Activated naive CD4-positive, alpha-beta T cell treated with anti-CD3 and anti-CD28 coated beads for 36 hours (primary cell): ENCODE measurements at places on chromosomes 3 and 15.

- no peak for DNase-seq
Measured at GRCh38 chr3:118101891-118102290, 932.8 kb downstream of the IGSF11 start.

- peak; percentile 35 for DNase-seq
Measured at GRCh38 chr15:38559636-38560307, 4.8 kb downstream of the RASGRP1 start.

DNA sequence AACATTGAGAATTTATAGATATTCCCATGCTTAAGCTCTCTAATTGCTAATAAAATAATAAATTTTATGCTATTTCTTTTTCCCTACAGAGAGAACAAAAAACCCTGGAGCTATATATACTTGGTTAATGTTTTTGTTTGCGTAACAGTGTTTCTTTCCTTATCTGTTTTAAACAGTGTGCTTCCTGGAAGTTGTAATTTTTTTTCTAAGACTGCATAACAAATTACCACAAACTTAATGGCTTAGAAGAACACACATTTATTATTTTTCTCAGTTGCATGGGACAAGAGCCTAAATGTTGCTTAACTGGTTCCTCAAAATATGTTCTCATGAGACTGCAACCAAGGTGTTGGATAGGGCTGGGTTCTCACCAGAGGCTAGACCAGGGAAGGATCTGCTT lies 49.7 kb upstream of the DPH6 start:
- no peak for DNase-seq

GRCh38 chr3:151684094-151684493 lies 49.6 kb upstream of the AADACL2 start:
- no peak for DNase-seq

GRCh38 chr3:134624537-134625287 lies 26.1 kb downstream of the KY start:
- no peak for DNase-seq

GRCh38 chr3:84066915-84067314 lies 891.9 kb upstream of the CADM2 start:
- DNase-seq, result no peak

DNA sequence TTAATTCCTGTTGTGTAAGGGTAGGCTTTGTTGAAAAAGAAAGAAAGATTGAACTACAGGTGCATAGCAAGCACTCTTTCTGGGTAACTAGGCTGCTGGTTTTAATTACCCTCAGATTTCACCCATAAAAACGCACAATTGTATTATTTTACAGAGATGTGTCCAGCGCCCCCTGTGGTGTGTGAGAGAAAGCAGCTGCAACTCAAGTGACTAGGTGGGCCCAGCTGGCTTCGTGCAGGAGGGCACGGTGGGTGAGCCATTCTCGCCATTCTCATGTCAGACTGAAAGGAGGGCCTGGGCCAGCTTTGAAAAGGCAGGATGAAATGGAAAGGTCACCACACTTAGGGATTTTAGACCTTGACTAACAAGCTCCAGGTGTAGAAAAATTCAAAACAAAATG lies 122.6 kb downstream of the LRIG1 start:
- peak; percentile 47 for DNase-seq

DNA sequence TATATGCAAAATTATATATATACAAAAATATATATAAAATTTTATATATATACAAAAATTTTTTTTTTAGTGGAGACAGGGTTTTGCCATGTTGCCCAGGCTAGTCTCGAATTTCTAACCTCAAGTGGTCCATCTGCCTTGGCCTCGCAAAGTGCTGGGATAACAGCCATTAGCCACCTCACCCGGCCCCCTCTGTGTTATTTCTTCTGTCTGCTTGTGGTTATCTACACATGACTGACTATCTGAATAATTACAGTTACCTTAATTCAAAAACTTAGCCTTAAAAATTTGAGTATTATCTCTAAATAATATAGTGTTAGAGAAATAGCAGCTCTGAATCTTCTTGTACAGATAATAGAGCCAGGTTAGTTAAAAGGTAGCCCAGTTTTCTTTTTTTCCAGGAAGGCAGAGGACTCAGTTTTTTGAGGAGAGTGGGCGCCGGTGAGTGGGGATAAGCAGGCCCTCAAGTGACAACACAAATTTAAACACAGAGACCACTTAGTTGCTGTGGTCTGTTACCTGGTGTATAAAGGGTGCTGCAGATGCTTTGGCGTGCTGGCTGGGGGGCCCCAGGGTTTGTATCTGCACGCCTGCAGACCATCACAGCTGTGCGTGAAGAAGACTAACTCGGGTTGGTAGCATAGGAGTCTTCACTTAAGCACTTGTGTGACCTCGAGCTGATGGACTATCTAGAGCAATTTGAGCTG lies 83.7 kb downstream of the TRAK1 start:
- DNase-seq, result no peak

- no peak for DNase-seq
Measured at GRCh38 chr15:26972636-26973035, 1.7 kb downstream of the GABRG3 start.

DNA sequence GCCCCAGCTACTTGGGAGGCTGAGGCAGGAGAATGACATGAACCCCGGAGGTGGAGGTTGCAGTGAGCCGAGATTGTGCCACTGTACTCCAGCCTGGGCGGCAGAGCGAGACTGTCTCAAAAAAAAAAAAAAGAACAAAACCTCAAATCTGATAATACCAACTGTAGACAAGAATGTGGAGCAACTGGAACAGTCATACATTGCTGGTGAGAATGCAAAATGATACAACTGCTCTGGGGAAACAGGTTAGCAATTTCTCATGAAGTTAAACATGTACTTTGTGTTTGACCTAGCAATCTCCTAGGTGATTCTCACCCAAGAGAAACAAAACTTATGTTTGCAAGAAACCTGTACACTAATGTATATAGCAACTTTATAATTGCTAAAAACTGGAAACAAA lies 4.4 kb upstream of the VHL start:
- no peak for DNase-seq

DNA sequence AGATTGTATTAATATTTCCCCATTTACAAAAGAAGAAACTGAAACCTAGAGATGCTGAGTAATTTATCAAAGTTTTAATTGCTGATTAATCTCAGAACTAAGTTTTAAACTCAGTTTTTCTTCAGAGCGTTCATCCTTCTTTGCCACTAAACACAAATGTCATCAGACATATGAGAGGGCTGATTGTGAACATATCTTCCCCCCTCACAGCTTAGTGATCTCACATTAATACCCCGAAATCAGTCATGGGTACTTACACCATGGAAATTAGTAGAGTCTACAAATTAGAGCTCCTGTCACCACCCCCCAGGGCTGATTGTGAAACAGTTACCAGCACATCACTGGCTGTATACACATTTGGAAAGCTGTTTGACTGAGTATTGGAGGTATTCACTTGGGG lies 189.3 kb upstream of the SGO1 start:
- no peak for DNase-seq

GRCh38 chr3:125186800-125187598 lies 25.5 kb downstream of the SLC12A8 start:
- DNase-seq, result no peak

DNA sequence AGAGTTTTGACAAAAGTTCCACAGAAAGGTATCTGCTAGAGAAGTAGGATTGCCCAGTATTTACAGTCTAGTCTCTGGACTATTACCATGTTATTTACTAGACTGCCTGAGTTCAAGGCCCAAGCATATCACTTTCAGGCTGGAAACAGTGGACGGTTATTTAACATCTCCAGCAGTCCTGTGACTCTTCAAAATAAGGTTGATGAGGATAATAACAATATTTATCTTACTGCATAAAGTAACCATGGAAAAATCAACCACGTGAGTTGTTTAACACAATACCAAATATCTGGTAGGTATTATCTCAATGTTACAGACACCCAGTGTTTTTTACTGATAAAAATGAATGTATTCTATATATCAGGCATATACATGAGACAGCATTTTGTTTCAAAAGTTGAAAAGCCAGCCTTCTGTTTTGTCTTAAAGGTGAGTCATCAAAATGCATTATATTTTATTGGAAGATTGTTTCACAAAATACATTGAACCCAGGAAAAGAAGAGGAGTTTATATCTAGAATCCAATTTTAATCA lies 535.8 kb downstream of the TBL1XR1 start:
- DNase-seq, result no peak
